ENCODE measurements at places on chromosomes 5 and 9.

GRCh38 chr5:9540791-9541190, 5.1 kb downstream of the SEMA5A start:
- no peak for DNase-seq

DNA sequence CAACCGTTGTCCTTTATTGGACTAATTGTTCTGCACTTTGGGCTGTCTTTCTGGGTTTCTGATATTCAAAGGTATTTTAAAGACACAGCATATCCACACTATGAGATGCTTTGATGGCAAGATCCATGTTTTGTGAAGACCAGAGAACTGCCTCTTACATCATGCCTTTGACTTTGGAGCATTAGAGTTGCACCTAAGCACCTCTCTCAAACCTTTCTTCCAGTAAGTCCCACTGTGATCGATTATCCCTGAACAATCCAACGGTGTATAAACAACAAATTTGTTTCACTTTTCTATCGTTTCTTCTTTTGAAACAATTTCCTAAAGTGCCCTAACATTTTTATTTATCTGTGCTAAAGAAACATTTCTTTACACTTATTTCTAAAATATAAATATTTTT, 144.4 kb downstream of the KCTD16 start:
- no peak for DNase-seq

DNA sequence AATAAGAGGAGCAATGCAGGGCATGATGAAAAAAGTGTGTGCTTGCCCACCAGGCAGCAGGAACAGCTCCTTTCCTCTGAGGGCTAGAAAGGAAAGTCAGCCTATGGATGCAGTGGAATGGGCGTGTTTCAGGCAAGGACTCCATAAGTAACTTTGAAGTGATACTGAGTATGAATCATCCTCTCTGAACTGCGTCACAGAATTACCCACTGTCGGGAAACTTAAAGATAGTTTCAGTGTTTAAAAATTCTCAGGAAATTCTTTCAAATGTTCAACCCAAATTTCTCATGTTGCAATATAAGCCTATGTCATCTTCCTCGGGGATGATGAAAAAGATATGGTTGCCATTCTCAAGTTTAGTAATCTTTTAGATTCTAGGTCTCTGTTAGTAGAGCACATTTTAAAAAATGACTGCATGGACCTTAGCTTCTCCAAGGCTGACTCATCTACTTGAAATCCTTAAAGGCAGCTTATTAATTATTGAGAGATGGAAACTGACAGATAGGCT, 27.7 kb downstream of the PTCD2 start:
- DNase-seq, result no peak

GRCh38 chr5:146334074-146334533, 4.5 kb upstream of the POU4F3 start:
- no peak for DNase-seq

DNA sequence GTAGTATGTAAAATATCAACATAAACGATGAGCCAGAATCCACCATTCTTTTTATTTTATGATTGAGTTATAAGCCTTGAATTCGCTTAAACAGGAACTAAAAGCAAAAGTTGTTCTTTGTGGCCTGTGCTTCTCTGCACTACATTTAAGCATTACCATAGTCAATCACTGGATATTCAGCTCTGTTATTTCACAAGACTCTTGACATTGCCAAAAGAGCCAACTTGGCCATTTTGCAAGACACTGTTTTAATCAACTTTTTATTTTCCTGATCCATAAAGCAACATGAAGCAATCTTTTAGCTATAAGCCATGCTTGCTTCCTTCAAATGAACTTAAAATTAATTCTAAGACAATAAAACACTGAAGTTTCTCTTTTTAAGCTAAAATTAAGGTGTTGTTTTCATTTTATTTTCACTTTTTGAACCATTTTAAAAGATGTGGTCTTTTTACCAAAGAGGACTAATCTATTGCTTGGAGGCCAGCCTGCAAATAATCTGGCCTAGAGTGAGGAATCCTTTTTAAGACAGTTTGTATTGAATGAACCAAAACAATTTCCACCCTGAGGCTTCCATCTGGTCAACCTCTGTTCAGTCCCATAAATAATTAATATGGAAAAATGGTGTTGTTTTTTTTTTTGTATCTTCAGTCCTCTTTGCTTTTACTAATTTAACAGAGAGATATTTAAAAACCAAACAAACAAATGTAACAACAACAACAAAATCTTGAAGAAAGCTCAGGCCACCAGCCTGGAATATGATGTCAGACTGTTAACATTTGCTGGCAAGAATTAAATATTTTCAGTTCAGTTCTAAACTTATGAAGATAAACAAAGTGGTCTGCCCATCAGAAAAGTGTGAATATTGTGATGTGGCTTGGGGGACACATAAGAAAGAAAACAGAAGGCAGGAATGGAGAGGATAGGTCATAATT, 274.4 kb downstream of the MARCHF11 start:
- DNase-seq, result no peak

DNA sequence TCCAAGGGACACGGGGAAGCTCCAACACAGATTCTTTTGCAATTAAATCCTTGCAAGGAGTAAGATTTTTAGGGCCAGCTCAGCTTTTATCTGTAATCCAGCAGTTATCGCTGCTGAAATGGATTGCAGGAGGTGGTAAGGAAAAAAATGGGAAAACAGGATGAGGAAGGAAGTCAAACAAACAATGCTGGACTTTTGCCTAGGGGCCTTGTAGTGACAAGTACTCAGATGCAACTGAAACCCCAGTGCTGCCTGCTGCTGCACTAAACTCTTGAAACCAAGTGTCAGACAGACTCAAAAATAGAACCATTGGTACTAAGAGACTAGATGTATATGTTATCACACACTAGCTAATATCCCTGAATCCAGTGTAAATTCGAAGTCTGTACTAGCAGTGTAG, 309.2 kb downstream of the CTNND2 start:
- DNase-seq, result no peak

DNA sequence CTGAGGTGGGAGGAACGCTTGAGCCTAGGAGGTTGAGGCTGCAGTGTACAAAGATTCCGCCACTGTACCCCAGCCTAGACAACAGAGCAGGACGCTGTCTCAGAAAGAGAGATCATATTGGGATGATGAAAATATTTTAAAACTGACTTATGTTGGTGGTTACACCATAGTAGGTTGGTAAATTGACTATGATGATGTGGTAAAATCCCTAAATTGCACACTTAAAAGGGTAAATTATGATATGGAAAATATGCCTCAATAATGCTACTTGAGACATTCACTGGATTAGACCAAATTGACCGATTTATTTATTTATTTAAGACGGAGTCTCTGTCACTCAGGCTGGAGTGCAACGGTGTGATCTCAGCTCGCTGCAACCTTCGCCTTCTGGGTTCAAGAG, 21.9 kb upstream of the TOR1B start:
- no peak for DNase-seq

GRCh38 chr9:35357116-35357515, 132.8 kb upstream of the RUSC2 start:
- DNase-seq, result no peak

GRCh38 chr9:7117676-7118561, 360.1 kb downstream of the KDM4C start:
- no peak for DNase-seq

DNA sequence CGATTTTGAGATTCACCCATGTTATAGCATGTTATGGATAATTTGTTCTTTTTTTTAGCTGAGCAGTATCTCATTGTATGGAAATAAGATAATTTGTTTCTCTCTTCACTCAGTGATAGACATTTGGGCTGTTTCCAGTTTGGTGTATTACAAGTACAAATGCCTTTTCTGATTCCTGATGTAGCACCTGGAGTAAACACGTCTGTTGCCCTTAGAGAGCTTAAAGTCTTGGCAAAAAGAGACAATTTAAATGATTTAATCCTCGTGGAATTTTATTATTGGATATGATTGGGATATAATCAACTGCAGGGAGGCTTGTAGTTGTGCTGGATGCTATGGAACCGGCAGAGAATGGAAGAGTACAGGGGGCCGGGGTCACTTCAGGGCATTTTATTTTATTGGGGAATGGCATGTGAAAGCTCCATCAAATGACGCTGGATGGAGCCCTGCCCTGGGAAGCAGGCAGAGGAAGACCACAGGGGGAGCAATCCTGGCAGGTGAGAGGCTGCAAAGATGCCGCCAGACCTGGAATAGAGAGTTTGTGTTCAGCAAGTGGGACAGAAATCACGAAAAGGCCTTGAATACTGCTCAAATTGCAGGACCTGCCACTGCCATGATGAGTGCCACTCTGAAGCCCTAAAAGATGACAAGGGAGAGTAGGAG, 31.0 kb upstream of the TGFBI start:
- no peak for DNase-seq

DNA sequence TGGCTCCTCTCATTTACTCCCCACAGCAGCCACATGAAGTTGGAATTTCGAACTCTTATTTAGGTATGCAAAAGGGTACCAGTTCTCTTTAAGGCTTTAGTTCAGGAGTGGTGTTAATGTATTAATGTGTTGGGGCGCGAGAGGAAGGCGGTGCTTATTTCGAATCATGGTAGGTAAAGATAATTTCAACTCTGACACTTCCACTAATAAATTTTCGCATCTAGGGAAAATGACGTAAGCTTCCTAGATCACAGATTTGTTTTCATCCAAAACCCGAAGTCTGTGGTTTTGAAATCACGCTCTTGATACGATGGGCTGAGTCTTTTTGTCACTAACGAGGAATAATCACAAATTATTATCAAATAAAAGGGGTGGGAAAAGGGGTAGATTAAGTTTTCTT, 681 bp downstream of the PPWD1 start:
- DNase-seq, result no peak

DNA sequence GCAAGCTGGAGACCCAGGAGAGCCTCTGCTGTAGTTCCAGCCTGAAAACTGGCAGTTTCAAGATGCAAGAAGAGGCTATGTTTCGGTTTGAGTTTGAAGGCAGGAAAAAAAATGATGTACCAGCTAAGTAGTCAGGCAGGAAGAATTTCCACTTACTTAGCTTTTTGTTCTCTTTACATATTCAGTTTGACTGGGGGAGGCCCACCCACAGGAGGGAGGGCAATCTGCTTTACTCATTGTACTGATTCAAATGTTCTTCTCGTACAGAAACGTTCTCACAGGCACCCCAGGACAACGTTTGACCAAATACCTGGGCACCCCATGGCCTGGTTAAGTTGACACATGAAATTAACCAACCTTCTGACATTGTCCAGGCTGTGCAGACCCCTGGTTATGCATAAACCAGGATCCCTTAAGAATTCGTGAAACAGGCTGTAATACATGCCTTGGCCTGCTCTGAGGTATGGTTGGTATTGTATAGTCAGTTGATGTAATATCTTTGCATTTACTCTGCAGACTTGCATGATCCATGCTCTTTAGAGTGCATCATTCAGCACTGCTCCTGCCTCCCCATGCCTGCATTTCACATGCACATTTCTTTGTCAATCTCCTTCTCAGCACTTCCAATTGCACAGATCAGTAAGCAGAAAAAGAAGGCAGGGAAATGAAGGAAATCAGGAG, 687.1 kb downstream of the TAF11L14 start:
- no peak for DNase-seq

- DNase-seq, result no peak
Observed at GRCh38 chr9:87324613-87325194, 173.0 kb upstream of the DAPK1 start.

DNA sequence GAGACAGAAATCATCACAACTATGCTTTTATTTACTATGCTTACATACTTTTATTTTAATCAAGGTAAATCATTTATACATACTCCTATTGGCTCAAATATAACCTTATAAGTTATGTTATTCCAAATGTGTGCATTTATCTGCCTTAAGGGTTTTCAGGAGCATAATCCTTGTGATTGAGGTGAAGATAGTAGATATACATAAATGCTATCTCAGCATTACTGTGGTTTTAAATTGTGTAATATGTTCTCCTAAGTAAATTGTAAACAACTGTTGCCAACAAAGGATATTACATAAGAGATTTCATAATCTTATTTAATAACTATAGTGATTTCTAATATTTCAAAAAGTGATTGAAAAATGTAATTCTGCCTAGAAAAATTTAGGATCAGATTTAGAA, 1374.8 kb upstream of the DMAC1 start:
- DNase-seq, result no peak

DNA sequence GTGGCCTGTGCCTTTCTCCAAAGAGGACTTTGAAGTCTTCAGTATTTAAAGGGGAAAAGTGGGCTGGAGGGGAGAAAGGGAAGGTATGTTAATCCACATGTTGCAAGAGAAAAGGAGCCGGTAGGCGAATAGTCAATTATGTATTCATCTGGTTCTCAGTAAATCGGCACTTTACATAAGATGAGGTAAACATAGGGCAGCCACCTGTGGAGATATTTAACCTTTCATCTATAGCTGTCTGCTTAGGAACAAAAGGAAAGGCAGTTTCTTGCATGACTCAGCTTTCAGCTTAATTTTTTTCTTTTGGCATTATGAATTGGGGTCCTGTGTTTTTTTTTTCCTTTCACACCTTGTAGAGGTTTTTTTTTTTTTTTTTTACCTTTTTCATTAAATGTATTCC, 42.2 kb downstream of the FGD3 start:
- no peak for DNase-seq

DNA sequence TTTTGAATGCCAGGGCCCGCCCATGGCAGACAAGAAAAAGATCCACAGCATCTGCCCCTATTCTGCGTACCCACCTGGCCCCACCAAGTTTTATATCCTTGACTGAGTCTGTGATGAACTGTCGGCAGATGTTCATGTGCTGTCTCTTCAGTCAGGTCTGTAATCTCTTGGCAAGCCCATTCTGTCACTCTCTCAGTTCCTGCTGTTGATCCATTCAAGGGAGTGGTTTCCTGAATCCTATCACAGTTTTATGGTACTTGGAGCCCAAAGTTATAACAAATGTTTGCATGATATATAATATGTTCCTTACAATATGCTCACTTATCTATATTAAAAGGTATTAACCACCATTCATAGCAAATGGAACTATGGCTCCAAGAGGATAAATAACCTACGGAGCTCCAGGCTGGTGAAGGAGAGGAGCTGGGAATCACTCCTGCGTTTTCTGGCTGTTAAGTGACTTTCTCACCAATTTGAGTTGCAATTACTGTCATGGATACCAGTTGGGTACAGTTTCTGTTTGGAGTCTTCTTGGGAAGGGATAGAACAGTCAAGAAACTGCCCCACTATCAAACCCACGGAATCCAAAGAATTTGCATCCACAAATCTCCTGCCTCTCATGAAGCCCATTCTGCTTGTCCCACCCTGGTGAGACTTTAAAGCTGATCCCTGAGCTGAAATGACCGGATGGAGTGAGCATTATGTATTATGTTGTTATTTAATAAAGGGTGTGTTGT, 103.4 kb upstream of the SPRY4 start:
- no peak for DNase-seq

GRCh38 chr9:129597355-129598088, 23.4 kb downstream of the C9orf50 start:
- DNase-seq, result no peak

DNA sequence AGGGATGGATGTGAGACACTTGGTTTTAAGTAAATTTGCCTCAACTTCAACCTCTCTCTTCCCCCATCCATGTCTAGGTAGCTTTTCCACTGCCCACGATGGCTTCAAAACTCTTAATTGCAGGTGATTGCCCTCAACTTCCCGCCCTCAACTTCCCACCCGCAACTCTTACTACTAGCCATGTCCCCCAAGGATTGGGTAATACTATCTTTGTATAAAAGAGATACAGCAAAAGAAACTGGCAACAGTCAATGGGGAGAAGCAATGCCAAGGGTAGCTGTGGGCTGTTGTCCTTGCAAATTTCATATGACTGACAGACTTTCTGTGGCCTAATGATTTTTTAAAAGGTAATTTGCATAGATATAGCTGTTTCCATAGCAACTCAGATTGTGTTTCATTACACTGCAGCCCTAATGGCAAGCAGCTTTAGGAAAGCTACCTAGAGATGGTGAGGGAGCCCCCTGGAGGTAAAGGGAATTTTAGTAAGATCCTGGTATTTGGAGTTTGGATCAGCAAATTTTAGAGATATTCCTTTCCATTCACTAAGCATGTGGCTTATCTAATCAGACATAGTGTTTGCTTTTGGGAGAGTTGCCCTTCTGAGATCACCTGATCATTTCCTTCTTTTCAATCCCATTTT, 421.5 kb upstream of the DAP start:
- DNase-seq, result no peak

All from stimulated activated CD8-positive, alpha-beta memory T cell treated with anti-CD3 and anti-CD28 coated beads, Interleukin-7, amount 100 ng/mL, for 48 hours (primary cell).